AG09319 (cell line): ENCODE measurements at places on chromosomes 1 and 21.

DNA sequence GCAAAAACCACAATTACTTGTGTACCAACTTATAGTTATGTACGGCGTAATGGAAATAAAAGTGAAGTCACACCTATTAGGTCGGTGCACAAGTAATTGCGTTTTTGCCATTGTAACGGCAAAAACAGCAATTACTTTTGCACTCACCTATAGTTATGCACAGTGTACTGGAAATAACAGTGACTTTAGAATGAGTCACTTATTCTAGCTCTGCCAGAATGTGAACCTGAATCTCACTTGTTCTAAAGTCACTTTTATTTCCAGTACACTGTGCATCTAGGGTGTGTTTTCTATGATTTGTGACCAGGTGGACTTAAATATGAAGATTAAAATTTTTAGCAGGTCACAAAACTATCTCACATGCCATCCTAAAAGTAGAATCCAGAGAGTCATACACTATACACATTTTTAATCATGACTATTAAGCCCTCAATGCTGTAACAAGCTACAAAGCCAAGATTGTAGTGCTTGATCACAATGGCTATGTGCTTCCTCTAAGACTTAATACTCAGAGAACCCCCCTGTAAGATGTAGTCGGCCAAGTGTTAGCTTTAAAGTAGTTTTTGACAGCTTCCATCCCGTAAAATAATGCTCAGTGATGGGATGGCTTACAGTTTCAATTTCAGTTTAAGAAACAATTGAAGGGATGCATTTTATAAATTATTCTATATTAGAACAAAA, 218.8 kb downstream of the NEGR1 start:
- no peak for DNase-seq

- DNase-seq = no peak
These were observed 34.0 kb downstream of the OPRD1 start for GRCh38 chr1:28845786-28846543.

DNA sequence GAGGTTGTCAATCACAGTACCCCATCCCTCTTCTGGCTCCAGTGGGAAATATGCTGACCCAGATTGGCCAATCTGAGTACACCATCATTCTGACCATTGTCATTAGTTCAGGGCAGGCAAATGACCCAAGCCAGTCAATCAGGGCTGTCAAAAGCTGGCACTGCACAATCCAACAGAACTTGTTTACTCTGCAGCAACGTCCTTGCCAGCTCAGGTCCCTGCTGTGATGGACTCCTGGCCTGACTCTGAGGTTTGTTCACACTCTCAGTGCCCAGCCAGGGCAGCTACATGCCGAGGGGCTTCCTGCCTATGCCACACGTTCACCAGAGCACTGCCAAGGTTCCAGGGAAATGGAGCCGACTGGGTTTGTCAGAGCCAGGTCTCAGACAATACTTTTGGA, 14.7 kb upstream of the OVAAL start:
- no peak for DNase-seq

GRCh38 chr1:59015708-59016107, 231.9 kb upstream of the JUN start:
- DNase-seq = peak; percentile 22

DNA sequence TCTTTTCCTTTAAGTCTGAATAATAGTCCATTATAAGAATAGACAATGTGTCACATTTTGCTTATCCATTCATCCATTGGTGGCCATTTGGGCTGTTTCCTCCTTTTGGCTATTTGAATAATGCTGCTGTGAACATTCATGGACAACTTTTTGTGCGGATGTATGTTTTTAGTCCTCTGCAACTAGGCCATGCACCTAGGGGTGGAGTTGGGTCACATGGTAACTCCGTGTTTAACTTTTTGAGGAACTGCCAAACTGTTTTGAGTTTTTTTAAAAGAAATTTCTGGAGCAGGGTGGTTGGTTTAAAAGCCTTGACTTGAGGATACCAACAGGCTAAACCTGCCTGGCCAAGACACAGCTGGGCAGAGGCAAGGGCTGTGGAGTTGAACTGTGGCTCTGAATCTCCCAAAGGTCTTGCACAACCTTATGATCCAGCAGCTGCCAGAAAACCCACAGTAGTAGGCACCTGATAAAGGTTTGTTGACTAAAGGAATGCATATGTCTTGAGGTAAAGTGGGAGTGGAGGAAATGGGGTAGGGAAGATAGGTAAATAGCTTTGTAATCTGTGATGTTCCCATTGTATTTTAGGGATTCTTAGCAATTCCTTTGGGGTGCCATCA, 5.6 kb upstream of the RPTN start:
- DNase-seq = no peak

GRCh38 chr1:76340056-76340455, 265.5 kb downstream of the ST6GALNAC3 start:
- DNase-seq = no peak

DNA sequence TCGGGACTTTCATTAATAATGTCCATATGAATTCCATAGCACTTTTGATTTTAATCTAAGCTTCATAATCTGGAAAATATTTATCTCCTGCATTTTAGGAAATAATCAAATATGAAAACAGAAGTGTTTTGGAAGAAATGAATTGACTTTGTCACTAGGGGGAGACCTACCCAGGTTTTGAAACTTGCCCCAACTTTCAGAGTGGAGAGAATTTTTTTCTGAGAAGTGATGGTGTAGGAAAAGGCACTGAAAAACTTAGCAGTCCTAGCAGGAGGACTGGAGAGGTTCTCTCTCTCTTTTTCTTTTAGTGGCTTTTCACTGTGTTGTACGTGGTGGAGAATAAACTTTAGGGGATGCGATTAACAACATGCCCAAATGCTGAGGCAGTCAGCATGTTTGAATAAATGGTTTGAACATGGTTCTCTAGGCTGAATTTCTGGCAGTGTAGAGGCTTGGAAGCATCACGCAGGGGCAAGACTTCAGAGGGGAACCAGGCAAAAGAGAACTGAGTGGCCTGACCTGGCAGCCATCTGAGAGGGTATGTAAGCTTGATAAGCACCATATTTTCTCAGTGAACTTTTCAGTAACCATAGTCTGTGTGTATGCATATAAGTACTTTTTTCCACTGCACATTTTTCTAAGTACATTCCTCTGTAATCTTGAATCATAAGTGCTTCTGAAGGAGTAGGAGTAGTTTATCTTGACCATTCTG, 68.3 kb upstream of the NEK7 start:
- DNase-seq = peak; percentile 32

GRCh38 chr1:41361495-41362356, 492 bp downstream of the FOXO6 start:
- DNase-seq = no peak

- DNase-seq = no peak
These were observed 6.0 kb downstream of the CAPN9 start for GRCh38 chr1:230753191-230753585.

DNA sequence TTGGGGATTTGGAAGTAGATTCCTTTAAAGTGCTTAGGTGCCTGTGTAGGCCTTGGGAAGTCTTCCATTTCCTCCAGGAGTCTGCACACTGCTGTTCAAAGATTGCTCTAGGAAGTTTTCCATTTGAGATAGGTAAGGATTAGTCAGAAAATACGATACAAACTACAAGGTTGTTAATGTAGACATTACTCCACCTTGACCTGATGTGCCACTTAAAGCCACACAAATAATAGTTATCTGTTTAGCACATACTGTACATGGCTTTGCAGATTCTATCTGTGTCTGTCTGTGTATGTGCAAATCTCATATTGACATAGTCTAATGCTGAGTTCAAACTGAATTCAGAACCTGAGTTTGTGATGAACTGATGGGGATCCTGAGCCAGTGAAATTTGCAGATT, 118.4 kb downstream of the RHOU start:
- DNase-seq = no peak

DNA sequence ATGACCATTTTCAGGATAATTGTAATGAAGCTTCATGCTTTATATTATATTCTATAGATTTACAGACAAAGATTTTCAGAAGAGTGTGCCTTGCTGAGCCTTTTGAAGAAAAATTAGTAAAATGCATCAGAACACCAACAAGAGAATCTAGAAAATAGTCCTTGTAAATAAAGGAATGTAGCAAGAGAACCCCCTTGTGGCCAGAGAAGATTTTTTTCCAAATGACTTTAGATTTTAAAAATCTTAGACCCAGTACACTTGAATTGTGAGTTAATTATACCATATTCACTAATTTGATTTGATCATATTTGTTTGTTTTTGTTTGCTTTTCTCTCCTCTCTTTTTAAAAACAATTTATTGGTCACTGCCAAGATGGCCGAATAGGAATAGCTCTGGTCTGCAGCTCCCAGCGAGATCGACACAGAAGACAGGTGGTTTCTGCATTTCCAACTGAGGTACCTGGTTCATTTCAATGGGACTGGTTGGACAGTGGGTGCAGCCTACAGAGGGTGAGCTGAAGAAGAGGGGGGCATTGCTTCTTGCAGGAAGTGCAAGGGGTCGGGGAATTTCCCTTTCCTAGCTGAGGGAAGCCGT, 12.8 kb upstream of the IFI44L start:
- peak; percentile 19 for DNase-seq

GRCh38 chr1:66606362-66607065, 72.6 kb downstream of the SGIP1 start:
- no peak for DNase-seq

DNA sequence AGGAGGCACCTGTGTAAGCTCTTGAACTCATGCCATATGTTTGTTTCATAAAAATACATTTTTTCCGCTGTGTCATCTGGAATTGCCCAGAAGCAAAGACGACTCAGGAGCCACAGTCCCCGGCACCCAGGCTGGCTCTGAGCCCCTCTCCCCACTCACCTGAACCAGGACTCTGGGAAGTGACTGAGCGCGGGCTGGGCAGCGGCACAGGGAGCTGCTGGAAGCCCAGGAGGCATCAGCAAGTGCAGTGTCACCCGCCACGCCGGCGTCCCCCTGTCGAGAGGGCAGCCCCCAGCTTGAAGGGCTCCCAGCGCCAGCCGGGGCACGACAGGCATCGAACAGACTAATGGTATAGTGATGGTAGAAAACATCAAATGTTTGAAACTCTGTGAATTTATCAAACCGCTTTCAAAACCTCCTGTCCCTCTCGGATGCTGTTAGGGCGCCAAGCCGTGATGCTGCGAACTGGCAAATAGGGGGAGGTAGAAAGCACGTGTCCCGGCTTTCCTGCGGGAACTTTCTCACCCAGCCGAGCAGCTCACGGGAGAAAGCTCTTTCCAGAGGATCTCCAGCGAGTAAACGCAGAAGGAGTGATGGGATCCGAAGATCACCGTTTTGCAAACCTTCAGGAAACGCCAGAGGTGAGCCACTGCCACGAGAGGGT, 57.8 kb upstream of the COL18A1 start:
- DNase-seq = no peak

DNA sequence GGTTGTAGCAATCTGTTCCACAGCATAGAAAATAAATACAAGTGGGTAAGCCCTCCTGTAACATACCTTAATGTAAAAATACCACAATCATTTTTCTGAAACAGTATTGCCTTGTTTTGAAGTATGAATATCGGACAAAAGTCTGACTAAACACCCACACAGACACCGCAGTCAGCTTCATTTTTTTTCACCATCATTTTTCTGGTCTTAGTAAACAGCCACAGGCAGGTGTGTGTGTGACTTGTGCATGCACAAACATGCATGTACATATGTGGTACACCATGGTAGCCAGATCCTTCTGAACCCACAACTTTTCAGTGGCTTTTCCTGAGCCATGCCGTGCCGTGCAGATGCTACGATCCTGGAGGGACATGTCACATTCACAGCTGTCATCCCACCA, 261.7 kb downstream of the PCP4 start:
- no peak for DNase-seq

DNA sequence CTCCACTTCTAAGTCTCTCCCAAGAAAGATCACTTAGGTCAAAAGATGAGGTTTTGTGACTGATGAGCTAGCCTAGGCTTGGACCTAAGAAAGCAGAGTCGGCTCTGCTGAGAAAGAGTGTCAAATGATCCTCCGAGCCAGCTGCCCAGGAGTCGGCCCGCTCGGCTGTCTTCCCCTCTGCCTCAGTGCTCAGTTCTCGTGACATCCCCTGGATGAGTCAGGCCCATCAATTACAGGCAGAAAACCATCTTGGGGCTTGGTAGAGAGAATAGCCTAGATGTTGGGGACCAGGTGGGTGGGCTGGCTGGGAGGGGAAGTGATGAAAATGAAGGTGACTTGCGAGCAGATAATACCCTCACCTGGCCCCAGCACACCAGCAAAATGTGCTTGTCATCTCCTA, 60.5 kb downstream of the SLC66A1 start:
- DNase-seq = no peak

- DNase-seq = peak; percentile 60
These were observed 2.1 kb downstream of the GNAT2 start for GRCh38 chr1:109617291-109617801.
